PC-9 (cell line): ENCODE measurements at places on chromosomes 5 and 9. TPM values are rescaled to one million over a fixed set of nuclear protein-coding genes. Genes with fewer than 3 reads are reported as not detected.

GRCh38 chr9:5438301-5439162 is 807 bp upstream of the PLGRKT start:
- H3K27me3 ChIP-seq, result no peaks in the 10 kb centered on the region
- H3K4me1 ChIP-seq, result peaks cover 24% of the 10 kb centered on the region
- peak overlapping the region; percentile 80 for H3K4me3 ChIP-seq
- peak overlapping the region; percentile 84 for H3K27ac ChIP-seq
- no peaks in the 10 kb centered on the region for H3K36me3 ChIP-seq
- DNase-seq, result no peak

Gene ZNF367
- total RNA-seq, result 12.6 and 14.0 TPM in 2 replicates

Gene RLN2
- 1.2 and 2.9 TPM in 2 replicates for total RNA-seq

- no peaks in the 10 kb centered on the region for H3K36me3 ChIP-seq
- H3K4me1 ChIP-seq, result no peaks in the 10 kb centered on the region
- no peak overlapping the region for H3K27ac ChIP-seq
- H3K27me3 ChIP-seq, result no peaks in the 10 kb centered on the region
- DNase-seq, result no peak
Observed at GRCh38 chr5:118818604-118819003, 169.7 kb downstream of the DTWD2 start.

GRCh38 chr5:80761176-80761575 is 106.4 kb upstream of the DHFR start:
- H3K4me3 ChIP-seq, result no peak overlapping the region
- H3K27ac ChIP-seq, result no peak overlapping the region
- H3K36me3 ChIP-seq, result peaks cover 5% of the 10 kb centered on the region; the same call in 1 of the 2 replicates
- H3K27me3 ChIP-seq, result no peaks in the 10 kb centered on the region

- H3K4me1 ChIP-seq, result no peaks in the 10 kb centered on the region
- no peak overlapping the region for H3K4me3 ChIP-seq
- H3K27ac ChIP-seq, result no peak overlapping the region
Observed at GRCh38 chr9:116383936-116384335, 230.3 kb downstream of the PAPPA start.

DNA sequence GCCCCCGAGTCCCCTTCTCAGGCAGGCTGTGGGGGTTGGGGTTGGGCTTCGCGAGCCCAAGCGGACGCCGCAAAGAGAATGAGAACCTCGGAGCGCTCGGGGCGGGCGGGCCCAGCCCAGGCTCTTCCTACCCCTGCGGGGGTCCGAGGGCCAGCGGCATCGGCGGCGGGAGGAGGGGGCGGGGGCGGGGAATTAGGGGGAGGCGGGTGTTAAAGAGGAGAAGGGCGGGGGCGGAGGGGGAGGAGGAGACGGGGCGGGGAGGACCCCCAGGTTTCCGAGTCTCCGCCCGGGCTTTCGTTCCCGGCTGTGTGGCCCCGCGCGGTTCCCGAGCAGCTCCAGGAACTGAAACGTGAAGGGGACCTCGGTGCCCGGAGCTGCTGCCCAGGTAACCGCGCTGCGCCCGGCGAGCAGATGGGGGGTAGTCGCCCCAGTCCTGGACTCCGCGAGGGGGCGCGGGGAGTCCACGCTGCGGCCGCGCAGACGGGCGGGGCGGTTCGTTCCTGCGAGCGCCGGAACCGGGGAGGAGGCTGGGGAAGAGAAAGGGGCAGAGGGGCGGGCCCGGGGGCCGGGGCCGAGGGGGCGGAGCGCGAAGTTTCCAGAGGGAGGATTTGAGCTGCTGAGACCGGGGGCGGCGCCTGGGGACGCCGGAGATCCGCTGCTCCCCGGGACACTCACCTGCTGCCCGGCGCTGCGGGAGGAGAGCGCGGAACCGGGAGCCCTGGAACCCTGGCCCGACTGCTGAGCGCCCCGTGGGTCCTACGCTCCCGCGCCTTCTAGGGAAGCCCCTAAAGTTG is 38.4 kb upstream of the PLEKHG4B start:
- DNase-seq, result no peak
- peaks cover 4% of the 10 kb centered on the region; the same call in 1 of the 2 replicates for H3K27me3 ChIP-seq
- no peak overlapping the region for H3K4me3 ChIP-seq
- no peaks in the 10 kb centered on the region for H3K4me1 ChIP-seq
- no peaks in the 10 kb centered on the region for H3K36me3 ChIP-seq

GRCh38 chr5:128406803-128407202 is 131.2 kb downstream of the FBN2 start:
- no peak overlapping the region for H3K4me3 ChIP-seq
- no peaks in the 10 kb centered on the region for H3K36me3 ChIP-seq
- H3K4me1 ChIP-seq, result peaks cover 5% of the 10 kb centered on the region; the same call in 1 of the 2 replicates
- H3K27me3 ChIP-seq, result no peaks in the 10 kb centered on the region
- no peak for DNase-seq

- H3K27ac ChIP-seq, result no peak overlapping the region
- DNase-seq, result peak; percentile 16
- H3K4me3 ChIP-seq, result no peak overlapping the region
- no peaks in the 10 kb centered on the region for H3K27me3 ChIP-seq
- H3K4me1 ChIP-seq, result no peaks in the 10 kb centered on the region
Observed at GRCh38 chr9:116494815-116495634, 192.1 kb upstream of the TRIM32 start.

- H3K27me3 ChIP-seq, result no peaks in the 10 kb centered on the region
- H3K36me3 ChIP-seq, result no peaks in the 10 kb centered on the region
- H3K4me3 ChIP-seq, result no peak overlapping the region
- no peaks in the 10 kb centered on the region for H3K4me1 ChIP-seq
Observed at GRCh38 chr5:86371061-86371460, 246.7 kb upstream of the COX7C start.

DNA sequence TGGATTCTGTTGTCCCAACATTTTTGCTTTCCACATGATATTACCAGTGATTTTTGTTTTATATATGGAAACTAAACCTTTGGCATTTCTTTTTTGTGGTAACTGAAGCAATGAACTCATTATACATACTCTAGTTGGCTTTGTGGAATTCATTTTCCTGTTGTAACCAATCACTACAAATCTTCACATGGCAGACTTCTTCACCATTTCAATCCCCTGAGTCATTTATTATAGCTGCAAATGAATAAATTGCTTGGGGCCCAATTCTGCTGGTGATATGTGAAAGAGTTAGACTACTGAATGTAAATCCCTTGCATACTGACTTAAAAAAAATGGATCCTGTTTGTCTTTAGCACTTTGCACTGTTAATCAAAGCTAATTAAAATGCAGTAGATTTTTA is 1709.6 kb upstream of the WWC1 start:
- no peak overlapping the region for H3K4me3 ChIP-seq
- H3K36me3 ChIP-seq, result no peaks in the 10 kb centered on the region
- H3K4me1 ChIP-seq, result no peaks in the 10 kb centered on the region
- H3K27me3 ChIP-seq, result no peaks in the 10 kb centered on the region

Gene LRRC70
- total RNA-seq, result 0.98 and 1.1 TPM in 2 replicates

DNA sequence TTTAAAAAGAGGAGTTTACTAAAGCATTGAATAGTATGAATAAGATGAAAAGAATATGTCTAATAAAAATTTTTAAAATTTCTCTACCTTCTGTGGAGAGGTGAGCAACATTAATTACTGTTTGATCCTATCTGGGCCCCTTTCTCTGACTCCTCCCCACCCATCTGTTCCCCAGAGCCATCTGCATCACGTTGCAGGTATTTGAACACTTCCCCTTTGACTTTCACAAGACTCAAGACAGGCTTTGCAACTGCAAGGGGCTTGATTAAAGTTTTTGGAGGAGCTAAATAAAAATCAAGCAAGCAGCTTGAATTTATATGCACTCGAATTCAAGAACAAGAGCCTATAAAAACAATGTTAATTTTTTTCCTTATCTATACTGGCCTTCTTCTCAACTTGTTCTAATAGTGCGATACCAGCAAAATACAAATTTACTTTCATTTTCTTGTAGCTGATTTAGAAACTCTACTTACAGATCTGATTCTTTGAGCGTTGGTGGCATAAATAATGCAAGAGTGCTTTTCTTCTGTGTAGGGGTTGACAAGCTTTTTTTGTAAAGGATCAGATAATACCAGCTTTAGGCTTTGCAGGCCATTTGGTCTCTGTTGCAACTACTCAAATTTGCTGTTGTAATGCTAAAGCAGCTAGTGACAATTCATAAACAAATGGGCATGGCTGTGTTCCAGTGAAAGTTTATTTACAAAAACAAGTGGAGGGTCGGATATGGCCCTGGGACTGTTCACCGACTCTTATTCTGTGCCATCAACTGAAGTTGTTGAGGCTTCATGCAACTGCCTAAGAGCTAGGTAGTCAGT is 21.2 kb downstream of the TXNDC8 start:
- no peak overlapping the region for H3K4me3 ChIP-seq
- no peak overlapping the region for H3K27ac ChIP-seq
- H3K27me3 ChIP-seq, result no peaks in the 10 kb centered on the region
- H3K36me3 ChIP-seq, result no peaks in the 10 kb centered on the region
- DNase-seq, result no peak
- H3K4me1 ChIP-seq, result no peaks in the 10 kb centered on the region

DNA sequence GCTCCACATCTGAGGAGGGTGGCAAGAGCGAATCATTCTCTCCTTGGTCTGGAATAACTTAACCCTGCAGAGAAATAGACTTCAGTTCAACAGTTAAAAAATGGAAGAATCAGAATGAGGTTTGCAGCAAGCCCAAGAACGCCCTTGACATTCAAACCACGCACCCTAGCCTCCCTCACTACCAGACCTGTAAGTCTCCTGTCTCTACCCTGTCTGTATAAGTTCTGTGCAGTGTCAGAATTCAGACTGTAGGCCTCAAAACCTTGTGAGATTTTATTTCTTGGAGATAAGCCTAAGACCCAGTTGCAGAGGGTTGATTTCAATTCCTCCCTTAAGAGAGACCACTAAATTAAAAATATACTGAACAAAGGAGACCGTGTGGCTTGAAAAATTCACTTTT is 35.8 kb upstream of the PLPP1 start:
- no peak for DNase-seq
- H3K36me3 ChIP-seq, result no peaks in the 10 kb centered on the region
- H3K4me1 ChIP-seq, result no peaks in the 10 kb centered on the region
- H3K27ac ChIP-seq, result no peak overlapping the region

GRCh38 chr5:155699385-155699784 is 627.6 kb upstream of the SGCD start:
- H3K4me3 ChIP-seq, result no peak overlapping the region
- H3K4me1 ChIP-seq, result no peaks in the 10 kb centered on the region
- no peaks in the 10 kb centered on the region for H3K36me3 ChIP-seq
- H3K27ac ChIP-seq, result no peak overlapping the region
- no peak for DNase-seq

DNA sequence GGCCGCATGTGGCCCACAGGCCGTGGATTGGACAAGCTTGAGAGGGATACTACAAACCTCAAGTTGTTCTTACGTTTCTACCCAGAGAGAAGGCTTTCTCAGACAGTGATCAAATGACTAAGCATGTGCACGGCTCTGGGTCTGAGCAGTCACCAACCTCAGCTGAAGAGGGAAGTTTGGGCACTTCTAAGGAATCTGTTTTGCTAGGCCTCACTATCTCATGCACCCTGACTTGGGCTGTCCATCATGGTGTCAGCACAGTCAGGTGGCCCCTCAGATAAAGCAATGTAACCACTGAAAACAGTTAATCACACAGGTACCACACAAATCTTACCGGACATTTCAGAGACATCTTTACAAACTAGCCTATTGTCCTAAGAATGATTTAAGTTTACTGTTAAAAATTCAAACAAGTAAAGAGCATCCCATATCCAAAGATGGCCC is 24.6 kb downstream of the CSF2 start:
- H3K4me3 ChIP-seq, result no peak overlapping the region
- no peak for DNase-seq
- H3K27ac ChIP-seq, result no peak overlapping the region
- H3K27me3 ChIP-seq, result no peaks in the 10 kb centered on the region

DNA sequence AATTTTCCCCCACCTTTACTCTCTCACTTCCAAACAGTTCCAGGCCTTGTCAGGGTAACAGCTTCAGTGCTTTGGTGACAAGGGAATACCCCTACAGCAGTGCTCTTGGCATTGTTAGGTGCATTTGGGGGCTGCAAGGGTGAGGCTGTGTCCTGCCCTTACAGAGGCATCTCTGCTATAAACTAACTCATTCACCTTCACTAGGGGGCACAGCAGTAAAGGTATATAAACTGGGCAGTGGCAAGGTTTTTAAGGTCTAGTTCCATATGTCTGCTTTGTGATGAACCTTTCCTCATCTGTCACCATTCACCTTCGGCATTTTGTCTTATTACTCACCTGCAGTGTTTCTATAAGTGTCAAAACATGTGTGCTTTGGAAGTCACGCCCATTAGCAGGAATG is 79.1 kb upstream of the GPR151 start:
- no peaks in the 10 kb centered on the region for H3K4me1 ChIP-seq
- no peak overlapping the region for H3K4me3 ChIP-seq
- H3K27me3 ChIP-seq, result peaks cover 32% of the 10 kb centered on the region
- DNase-seq, result no peak
- no peak overlapping the region for H3K27ac ChIP-seq
- H3K36me3 ChIP-seq, result no peaks in the 10 kb centered on the region
